Right ventricle myocardium superior (tissue), 1 donor: ENCODE measurements at places on chromosomes 13 and 19. TPM values are rescaled to one million over a fixed set of nuclear protein-coding genes. Genes with fewer than 3 reads are reported as not detected.

GRCh38 chr13:99059498-99060075 lies 81.7 kb upstream of the DOCK9 start:
- no peak for DNase-seq

- no peak for DNase-seq
Measured at GRCh38 chr19:50882188-50882587, 8.9 kb downstream of the KLK2 start.

DNA sequence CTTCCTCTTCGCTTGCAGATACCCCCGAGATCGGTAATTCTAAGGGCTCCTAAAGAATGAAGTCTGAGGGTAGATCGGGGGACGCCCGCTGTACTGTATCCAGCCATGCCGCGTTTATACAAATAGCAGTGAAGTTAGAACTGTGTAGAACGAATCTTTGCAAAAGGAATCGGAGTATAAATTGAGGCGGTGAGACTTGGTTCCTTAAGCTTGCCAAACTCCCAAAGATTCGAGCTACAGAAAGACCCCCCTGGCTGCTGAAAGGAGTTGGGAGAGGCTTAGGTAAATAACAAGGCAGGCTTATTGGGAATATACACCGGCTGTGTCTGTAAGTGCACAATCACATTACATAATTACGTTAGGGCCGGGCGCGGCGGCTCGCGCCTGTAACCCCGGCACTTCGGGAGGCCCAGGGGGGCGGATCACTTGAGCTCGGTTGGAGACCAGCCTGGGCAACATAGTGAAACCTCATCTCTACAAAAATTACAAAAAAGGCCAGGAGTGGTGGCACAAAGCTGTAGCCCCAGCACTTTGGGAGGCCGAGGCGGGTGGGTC lies 12.2 kb downstream of the TMEM160 start:
- DNase-seq: peak; percentile 54

- DNase-seq: no peak
Measured at GRCh38 chr13:69213396-69213795, 894.2 kb upstream of the ATXN8OS start.

GRCh38 chr19:6236310-6237291 lies 43.2 kb downstream of the MLLT1 start:
- DNase-seq: peak; percentile 64

- no peak for DNase-seq
Measured at GRCh38 chr13:98069985-98070384, 72.9 kb upstream of the FARP1 start.

DNA sequence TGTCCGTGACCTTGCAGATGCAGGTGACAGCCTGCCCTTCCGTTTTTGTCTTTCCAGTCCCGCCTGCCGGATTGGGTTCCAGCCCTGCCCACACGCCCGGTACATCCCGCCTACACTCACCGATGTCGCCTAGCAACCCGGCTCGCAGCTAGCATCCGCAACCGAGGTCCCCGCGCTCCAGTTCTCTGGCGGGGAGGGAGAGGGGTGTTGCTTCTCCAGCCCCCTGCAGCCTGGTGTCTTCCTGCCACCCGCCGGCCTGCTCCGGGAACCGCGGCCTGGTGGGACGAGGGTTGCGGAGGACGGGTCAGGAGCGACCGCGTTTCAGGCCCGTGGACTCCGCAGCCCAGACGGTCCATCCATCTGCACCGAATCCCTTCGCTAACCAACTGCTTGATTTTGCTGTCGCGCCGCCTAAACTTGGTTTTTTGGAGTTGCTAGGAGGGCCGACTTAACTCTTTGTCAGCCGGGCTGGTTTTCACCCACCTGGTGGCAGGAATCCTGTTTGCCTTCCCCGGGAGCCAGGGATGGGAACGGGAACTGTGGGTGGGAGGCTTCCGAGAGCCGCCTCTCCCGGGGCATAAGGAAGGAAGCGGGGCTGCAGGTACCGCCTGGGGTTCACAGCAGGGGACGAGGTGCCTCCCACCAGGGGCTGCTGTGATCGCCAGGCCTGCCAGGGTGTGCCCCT lies 15.4 kb upstream of the MATK start:
- DNase-seq: no peak

- DNase-seq: no peak
Measured at GRCh38 chr19:19457671-19458070, 52.2 kb downstream of the GATAD2A start.

- DNase-seq: no peak
Measured at GRCh38 chr13:99040536-99041131, 62.8 kb upstream of the DOCK9 start.

DNA sequence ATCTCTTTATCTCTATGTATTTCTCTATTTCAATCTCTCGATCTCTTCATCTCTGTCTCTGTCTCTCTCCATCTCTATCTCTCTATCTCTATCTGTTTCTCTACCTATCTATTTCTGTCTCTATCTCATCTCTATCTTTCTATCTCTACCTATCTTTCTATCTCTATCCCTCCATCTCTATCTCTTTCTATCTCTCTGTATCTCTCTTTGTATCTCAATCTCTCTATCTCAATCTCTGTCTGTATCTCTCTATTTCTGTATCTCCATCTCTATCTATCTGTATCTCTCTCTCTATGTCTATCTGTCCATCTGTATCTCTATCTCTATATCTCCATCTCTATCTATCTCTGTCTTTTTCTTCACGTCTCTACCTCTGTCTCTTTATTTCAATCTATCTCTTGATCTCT lies 25.2 kb downstream of the TNFSF9 start:
- DNase-seq: no peak

GRCh38 chr13:29567411-29567810 lies 28.1 kb downstream of the SLC7A1 start:
- DNase-seq: no peak

- DNase-seq: no peak
Measured at GRCh38 chr19:7628589-7629311, 595 bp downstream of the XAB2 start.

GRCh38 chr13:95207769-95208366 lies 93.4 kb downstream of the ABCC4 start:
- no peak for DNase-seq

DNA sequence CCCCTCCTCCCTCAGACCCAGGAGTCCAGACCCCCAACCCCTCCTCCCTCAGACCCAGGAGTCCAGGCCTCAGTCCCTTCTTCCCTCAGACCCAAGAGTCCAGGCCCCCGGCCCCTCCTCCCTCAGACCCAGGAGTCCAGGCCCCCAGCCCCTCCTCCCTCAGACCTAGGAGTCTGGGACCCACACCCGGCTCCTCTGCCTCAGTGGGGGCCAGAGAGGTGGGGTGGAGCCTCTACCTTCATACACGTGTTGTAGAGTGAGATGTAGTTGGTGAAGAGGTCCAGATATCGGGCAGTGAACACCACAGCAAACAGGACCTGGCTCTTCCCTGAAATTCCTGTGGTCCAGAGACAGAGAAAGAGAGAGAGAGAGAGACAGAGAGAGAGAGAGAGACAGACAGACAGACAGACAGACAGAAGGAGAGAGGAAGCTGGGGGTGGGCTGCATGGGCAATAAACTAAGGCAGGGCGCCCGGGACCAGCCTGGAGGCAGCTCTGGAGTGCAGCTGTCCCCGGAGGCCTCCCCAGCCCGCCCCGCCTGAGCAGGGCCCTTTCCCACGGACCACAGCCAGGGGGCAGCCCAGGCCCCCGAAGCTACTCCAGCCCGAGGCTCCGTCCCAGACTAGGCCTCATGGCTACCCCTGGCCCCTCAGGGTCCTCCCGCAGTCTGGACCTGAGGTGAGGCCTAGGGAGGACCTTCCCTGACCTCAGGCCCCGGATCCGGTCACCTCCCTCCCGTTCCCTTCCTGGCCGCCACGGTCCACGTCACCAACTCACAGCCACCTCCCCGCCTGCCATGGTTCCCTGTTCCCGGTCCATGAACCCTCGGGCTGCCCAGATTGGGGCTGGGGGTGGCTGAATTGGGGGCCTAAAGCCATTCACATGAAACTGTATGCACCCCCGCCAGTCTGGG lies 907 bp downstream of the KDELR1 start:
- DNase-seq: peak; percentile 80

DNA sequence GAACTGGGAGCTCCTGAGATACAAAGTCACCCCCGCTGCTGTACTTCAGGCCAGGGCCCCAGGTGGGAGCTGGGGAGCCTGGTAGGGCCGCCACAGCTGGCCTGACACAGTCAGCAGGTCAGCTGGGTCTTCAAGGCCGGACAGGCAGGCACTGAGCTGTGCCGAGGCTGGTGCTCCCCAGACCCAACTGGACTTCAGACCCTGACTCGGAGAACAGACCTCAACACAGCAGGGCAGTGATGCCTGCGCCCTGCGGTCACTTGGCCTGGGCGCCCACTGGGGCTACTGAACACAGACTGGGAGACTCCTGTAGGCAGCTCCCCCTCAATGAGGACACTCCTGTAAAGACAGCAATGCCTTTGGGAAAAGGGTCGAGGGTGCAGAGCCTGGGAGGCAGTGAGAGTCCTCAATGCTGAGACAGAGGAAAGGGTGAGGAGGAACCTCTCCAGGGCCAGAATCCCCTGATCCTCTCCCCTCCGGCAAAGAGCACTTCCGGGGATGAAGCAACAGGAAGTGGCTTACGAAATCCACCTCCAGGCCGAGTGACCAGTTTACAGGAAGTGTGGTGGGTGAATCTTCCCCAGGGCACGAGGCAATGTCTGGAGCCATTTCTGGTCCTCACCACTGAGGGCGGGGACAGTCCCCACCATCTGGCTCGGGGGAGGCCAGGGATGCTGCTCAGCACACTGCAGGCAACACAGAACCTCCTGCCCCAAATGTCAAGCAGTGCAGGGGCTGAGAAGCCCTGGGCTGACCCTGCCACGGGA lies 40.8 kb upstream of the ISYNA1 start:
- DNase-seq: peak; percentile 88

DNA sequence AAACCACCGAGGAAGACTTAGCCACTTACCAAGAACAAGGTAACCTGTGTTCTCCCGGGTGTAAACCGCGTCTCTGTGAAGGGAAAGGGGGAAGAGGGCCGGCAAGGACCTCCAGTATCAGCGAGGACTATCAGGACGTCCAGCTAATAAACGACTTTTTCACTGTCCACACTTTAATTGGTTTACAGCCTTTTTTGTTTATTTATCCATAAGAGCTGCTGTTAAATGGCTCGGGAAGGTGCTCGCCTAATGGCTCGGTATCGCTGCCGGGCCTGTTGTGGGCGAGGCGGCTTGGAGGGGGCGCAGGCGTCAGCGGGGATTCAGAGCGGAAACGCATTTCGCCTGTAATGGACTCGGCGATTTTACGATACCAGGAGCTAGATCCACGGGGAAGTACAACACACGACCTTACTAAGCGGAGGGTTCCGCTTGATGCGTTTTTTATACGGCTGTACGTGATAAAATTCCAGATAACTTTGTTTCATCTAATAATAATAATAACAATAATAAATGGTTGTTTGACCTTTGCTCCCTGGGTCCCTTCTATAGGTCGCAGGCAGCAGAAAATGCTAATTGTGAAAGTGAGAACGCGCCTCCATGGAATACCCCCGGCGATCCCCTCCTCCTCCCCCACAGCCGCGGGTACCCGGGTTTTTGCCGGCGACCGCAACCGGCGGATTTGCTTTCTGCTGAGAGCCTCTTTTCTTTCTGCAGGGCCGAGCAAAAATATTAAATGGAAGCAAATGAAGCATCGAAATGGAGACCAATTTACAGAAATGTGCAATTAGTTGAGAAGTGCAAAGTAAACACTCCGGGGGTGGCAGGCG lies 2.5 kb upstream of the PDX1 start:
- DNase-seq: no peak

- DNase-seq: no peak
Measured at GRCh38 chr13:84303035-84303434, 420.8 kb upstream of the SLITRK1 start.

DNA sequence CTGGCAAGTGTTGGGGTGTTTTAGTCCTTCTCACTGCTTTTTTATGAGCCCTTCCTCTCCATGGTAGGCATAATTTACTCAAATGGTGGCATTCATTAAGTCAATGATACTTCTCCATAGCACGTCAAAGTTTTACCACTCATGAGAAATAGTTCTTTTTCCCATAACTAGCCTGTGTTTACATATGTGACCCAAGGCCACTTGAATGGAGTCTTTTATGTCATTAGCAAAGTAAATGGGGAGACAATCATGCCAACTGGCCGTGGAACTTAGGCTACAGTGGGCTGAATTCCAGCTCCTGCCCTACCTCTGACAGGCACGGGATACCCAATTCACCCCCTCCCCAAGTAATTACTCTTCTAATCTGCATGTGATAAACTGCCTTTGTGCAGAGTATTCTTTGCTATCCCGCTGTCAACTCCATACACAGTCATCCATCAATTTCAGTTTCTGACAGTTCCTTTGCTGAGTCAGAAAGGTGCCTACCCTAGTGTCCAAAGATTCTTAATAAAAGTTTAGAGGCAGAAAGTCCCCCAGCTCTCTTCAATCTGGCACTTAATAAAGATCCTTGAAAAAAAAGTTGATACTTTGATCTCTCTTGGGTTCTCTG lies 16.9 kb downstream of the PROSER1 start:
- no peak for DNase-seq

DNA sequence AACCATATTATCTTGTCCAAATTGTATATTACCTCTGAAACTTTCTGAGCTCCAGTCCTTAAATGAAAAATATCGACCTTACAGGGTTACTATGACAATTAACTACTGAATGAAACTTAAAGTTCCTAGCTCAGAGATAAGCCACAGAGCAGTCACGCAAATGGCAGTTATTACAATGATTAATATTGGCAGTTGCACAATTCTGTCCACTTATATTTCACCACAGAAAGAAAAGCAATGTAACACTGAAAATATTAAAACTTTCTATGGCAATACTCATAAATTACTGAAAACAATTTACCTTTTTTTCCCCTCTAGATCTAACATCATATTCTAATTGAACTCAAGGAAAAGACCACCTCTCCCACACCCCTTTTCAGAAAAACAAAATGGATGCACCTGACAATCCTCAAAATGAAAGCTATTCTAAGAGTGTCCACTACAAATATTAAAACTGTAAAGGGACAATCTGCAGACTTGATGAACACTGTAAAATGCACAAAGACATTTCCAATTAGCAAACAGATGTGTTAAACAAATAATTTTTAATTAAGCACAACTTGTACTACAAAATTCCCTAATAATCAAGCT lies 14.6 kb downstream of the LNX2 start:
- DNase-seq: no peak

GRCh38 chr19:16611121-16611520 lies 16.9 kb downstream of the MED26 start:
- no peak for DNase-seq

- no peak for DNase-seq
Measured at GRCh38 chr19:54095136-54095858, 5.3 kb downstream of the OSCAR start.

The OLFM4 gene
- 0.40 TPM for total RNA-seq

The COMP gene
- total RNA-seq: not detected

The POSTN gene
- total RNA-seq: 10.0 TPM

The ZNF443 gene
- 1.6 TPM for total RNA-seq

The CD177 gene
- 0.32 TPM for total RNA-seq

The ANKRD24 gene
- total RNA-seq: 0.08 TPM
